ENCODE measurements at places on chromosomes 1 and 21.
A peak's percentile ranks its signal among the peaks of the same experiment; 100 is the strongest.

- no peak for DNase-seq
These were observed 240.4 kb downstream of the NFIA start for GRCh38 chr1:61322769-61323168.

DNA sequence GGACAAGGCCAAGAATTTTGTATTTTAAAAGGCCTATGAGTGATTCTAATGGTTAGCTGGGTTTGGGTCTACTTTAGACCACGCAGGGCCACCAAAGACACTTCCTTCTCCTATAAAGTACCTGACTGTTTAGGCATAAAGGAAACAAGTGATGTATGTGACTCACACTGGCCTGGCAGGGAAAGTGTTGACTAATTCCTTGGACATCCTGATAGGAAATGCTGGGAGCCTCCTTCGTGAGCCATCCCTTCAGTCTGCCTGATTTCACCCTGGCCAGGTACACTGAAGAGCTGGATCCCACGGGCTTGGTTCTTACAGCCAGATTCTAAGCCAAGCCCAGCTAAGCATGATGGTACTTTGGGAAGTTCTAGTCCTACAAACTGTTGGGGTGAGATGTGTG lies 100.5 kb upstream of the HMGB4 start:
- no peak for DNase-seq

DNA sequence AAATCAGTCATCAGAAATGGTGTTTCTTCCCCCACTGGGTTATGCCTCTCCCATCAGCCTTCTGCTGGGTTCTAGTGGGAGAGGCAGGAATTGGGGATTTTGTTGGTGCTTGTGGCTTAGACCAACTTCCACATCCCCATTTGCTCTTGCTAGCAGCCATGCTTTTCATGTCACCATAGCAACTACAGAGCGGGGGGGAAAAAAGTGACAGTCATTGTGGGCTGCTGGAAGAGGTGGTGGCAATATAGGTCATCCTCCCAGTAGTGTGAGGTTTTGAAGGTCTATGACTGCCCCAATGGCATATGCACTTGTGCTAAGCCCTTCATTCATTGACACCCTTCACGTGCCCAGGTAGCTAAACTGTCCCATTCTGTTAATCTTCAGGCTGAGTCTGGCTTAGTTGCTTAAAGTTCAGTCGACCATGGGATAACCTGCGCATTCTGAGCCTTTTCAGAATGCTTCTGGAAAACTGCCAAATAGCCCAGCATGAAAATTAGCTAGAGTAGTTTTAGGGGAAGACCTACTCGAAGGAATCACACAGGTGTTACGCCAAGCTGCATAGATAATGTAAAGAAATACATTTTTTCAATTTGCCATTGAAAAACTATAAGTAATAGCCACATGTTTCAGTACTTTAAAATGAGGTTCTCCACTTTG lies 53.7 kb upstream of the ZNF326 start:
- no peak for DNase-seq

GRCh38 chr1:202589190-202589930 lies 120.9 kb downstream of the SYT2 start:
- peak; percentile 60 for DNase-seq

GRCh38 chr1:77489910-77490309 lies 192.5 kb downstream of the ZZZ3 start:
- DNase-seq = no peak

GRCh38 chr1:4650981-4651380 lies 3.4 kb upstream of the AJAP1 start:
- DNase-seq = no peak

GRCh38 chr1:232511172-232511571 lies 118.8 kb downstream of the SIPA1L2 start:
- no peak for DNase-seq

DNA sequence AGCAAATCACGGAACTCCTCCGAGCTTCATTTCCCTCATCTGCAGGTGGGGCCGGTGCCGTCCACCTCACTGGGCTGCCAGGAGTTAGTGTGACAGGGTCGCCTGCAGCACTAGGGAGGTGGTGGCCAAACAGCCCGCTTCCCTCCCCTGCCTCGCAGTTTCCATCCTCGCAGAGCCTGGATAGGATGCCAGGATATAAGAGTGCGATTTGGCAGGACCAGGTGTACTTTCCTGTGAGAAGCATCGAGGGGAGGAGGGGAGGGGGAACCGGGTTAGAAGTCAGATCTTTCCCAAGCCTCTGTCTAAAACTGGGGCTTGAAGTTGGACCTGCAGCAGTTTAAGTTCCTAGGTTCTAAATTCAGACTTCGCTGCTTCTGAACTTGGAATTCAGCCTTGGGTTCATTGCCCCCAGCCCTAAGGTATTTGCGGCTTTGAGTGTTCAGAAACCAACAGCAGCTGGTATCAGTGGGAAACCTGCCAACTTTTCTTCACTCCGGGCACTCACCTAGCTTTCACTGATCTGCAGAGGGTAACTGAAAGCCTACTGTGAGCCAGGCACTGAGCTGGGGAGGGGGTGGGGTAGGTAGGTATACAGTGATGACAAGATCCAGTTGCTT lies 1.7 kb upstream of the JUN start:
- DNase-seq = no peak

- no peak for DNase-seq
These were observed 866 bp upstream of the FNDC5 start for GRCh38 chr1:32871364-32872191.

GRCh38 chr1:62337706-62338631 lies 18.7 kb upstream of the KANK4 start:
- DNase-seq = peak; percentile 69

GRCh38 chr1:83702356-83702755 lies 296.6 kb downstream of the TTLL7 start:
- DNase-seq = no peak

DNA sequence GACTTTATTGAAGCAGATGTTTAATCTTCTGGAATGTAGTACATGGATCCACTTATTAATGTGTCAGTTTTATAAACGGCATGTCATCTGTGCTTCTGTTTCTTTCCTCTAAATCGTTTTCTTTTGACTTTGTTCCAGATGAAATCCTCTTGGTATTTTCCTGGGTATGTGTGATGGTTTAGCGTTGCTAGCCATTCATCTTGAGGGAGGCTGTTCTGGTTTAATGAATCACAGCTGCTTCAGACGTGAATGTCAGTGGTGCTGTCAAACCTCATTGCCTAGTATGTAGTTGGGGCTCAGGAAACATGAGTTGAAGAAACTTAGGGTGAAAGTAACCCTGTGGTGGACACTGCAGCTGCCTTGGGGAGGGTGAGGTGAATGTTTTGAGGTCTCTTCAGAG lies 33.2 kb downstream of the KCNK1 start:
- no peak for DNase-seq
